Smooth muscle cell of the brain vasculature (primary cell): ENCODE measurements at places on chromosomes 2 and 18.

DNA sequence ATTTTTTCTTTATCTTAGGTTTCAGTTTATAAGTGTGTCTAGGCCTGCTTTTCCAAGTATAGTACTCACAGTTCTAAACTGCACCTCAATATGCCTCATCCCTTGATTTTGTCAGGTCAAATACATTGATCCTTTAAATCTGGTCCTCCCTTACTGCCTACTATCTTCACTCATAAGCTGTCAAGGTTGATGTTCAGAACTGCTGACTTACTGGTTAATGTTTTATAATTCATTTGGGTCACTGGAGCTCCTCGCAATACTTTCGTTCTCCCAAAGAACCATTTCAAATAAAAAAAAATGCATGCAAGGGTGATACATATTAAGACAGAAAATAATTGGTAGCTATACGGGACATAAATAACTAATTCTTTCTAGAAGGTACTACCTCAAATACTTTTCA is 41.3 kb upstream of the MARCHF7 start:
- no peak for DNase-seq

DNA sequence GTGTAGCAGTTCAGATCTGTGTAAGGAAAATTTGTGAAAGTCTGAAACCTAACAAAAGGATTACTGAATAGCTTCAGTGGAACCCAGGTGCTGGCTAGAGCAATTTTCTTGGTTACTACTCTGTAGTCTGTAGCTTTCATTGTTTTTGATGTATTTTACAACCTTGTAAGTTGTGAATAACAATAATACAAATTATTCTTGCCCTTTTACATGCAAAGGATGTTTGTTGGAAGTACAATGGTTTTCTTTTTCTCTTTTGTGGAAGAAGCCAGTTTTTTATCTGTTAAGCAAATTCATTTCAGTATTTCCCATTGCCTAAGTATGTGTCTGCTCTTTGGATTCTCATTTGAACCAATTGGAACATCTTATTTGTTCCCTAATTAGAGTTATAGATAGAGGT is 10.2 kb downstream of the LCLAT1 start:
- no peak for DNase-seq

- no peak for DNase-seq
Observed at GRCh38 chr2:75246441-75247167, 47.3 kb upstream of the TACR1 start.

GRCh38 chr2:85132397-85132796 is 795 bp upstream of the TCF7L1 start:
- DNase-seq = no peak

DNA sequence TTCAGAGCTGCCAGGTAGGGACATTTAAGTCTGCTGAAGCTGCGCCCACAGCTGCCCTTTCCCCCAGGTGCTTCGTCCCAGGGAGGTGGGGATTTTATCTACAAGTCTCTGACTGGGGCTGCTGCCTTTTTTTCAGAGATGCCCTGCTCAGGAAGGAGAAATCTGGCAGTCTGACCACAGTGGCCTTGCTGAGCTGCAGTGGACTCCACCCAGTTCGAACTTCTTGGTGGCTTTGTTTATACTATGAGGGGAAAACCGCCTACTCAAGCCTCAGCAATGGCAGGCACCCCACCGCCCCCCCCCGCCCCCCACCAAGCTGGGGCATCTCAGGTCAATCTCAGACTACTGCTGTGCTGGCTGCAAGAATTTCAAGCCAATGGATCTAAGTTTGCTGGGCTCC is 458.1 kb upstream of the RAB12 start:
- no peak for DNase-seq

DNA sequence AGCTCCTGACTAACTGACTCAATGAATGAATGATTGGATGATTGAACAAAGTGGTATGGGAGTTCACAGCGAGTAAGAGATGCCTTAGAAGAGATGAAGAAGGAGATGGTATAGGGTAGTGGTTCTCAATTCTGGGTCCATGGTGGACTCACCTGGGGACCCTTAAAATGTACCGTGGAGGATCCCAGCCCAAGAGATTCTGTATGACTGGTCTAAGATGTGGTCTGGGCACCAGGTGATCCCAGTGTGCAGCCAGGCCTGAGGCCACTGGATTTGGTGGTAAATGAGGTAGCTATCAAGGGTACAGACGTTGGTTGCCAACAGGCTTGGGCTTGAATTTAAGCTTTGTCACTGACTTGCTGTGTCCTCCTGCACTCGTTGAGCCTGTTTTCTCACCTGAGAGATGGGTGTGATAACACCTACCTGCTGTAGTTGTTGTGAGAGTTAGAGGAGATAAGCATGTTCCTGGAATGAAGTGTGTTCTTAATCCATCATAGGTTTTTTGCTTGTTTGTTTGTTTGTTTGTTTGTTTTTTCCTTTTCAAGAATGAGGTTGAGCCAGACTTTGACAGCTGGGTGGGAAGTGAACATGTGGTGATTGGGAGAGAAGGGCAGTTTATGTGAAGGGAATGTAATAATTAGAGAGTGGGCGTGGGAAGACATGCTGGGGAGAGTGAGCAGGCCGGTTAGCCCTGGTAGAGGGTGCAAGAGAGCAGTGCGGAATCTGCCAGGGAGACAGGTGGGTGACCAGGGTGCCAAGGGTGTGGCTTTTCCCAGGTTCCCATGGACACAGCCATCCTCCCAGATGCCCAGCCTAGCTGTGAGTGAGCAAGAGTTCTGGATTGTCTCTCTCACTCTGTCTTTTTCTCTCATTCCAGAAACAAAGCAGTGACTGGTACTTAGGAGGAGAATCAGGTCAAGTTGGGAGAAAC is 31.4 kb upstream of the IL1B start:
- DNase-seq = no peak

GRCh38 chr2:172412984-172413492 is 14.3 kb upstream of the ITGA6 start:
- DNase-seq = no peak

GRCh38 chr2:109679626-109680025 is 65.5 kb downstream of the SOWAHC start:
- no peak for DNase-seq
